ENCODE measurements at places on chromosomes 6 and 20.

DNA sequence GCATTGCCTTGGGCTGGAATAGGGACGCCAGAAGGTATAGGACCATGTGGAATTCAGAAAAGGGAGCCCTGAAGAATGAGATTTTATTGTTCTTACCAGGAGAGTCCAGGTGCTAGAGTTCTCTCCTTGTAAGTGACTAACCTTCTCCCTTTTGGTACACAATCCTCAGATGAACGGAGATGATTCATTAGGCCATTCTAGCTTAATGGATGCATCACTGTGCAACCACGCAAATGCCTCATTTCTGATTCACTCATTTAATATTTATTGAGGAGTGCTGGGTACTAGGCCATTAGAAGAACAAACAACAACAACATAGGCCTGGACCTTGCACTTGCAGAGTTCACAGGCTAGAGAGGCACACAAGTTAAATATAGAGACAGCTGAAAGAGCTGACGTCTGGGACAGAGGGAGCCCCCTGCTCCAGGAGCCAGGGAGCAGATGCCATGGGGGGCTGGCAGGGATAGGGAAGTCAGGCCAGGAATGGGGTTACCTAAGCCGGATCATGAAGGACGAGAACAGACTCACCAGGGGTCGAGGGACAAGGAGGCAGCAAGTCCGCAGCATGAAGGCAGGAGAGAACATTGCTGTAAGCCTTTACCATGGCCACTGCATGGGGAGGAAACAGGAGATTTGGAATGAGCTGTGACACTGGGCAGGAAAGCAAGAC is 179.5 kb upstream of the AKAP12 start:
- DNase-seq: no peak

- no peak for DNase-seq
These were observed 79.5 kb upstream of the TCF21 start for GRCh38 chr6:133809406-133809805.

GRCh38 chr6:166675736-166676135 is 48.7 kb upstream of the RPS6KA2 start:
- no peak for DNase-seq

- no peak for DNase-seq
These were observed 27.8 kb upstream of the CENPW start for GRCh38 chr6:126312013-126312665.

GRCh38 chr6:166460473-166461437 is 78.0 kb upstream of the MPC1 start:
- no peak for DNase-seq

DNA sequence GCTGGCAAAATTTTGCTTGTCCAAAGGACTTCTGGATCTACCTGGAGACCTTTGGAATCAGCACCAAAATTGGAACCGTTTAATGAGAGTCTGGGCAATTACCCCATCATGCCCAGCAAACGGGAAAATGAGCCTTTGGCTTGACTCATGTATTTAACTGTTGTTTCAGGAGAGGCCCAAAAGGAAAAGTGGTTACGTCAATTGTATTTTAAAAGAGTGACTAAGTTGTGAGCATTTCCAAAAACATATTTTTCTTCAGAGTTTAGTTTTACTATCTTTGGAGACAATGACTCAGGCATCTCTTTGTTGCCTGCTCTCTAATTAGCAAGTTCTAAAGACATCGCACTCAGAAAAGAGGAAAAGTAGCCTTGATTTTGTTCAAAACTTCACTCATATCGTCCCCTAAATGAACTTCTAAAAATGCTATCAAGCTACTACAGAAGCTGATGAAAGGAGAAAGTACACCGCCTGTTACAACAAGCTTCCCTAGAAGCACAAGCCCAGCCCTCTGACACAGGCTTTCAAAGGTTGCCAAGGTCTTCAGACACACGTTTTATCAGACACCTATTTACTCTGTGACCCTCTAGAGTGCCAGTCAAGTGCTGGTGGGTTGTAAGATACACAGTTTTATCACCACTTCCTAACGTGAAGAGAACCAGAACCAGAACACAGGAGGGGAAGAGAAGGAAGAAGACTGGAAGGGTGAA is 146.2 kb downstream of the TBX18 start:
- no peak for DNase-seq

DNA sequence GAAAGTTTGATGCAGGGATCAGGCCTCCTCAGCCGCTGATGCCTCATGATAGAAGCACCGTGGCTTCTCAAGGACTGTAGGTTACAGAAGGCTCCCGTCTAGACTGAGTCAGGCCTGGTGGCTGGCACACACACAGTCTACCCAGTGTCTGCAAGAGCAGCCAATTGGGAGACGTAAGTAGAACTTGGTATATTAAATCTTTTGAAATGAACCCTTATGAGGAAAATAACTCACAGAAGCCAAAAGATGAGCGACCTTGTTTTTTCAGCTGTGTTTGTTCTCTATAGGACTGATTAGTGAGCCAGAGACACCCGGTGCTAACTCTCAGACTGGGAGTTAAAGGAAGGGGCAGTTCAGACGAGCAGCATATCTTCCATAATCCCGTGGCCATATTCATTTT is 5.9 kb upstream of the PDE10A start:
- no peak for DNase-seq

GRCh38 chr20:24560571-24561491 is 91.4 kb downstream of the SYNDIG1 start:
- no peak for DNase-seq

DNA sequence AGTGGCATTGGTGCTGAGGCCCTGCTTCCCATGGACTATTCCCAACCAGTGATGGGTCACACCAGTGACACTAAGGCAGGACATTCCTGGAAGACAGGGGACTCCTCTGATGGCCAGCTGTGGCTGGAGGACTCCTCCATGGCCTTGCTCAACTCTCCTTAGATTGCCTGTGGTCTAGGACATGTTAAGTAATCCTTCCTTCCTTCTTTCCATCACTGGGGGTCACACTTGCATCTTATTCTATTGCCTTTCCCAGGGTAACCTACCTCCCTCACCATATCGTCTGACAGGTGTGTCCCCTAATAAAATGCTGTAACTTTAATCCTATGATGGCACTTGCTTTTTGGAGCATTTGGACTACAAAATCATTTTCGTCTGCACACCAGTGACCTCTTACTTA is 24.5 kb upstream of the HLA-A start:
- DNase-seq: no peak

- DNase-seq: no peak
These were observed 43.4 kb downstream of the SNRNP48 start for GRCh38 chr6:7633361-7633760.

DNA sequence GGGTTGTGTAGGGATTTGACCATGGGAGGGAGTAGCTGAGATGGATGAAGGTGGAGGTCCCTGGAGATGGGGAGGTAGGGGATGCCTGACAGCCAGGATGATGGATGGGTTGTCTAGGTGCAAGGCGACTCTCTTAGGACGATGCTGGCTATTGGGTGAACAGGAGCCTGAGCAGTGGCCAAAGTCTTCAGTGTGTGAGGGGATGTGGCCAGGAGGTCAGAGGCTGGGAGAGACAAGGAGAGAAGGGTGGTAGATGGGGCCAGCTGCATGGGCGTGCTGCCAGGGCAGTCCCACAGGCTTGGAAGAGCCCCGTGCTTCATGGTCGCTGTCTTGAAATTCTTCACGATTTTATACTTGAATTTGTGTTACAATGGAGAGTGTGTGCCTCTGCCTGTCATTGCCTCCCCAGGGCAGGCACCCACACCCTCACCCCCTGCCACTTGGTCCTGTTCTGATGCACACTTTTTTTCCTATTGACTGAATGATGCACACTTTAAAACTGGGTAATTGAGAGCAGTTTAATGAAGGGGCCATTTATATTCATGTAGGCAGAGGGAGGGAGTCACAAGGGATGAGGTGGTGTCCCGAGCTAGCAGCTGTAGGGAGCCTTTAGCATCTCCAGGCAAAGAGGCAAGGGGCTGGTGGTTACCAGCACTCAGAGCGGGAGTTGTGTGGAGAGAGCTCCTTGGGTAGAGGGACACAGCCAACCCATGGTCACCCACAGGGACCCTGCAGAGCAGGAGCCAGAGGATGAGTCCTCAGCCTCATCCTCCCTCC is 120.7 kb downstream of the DHX35 start:
- DNase-seq: no peak

DNA sequence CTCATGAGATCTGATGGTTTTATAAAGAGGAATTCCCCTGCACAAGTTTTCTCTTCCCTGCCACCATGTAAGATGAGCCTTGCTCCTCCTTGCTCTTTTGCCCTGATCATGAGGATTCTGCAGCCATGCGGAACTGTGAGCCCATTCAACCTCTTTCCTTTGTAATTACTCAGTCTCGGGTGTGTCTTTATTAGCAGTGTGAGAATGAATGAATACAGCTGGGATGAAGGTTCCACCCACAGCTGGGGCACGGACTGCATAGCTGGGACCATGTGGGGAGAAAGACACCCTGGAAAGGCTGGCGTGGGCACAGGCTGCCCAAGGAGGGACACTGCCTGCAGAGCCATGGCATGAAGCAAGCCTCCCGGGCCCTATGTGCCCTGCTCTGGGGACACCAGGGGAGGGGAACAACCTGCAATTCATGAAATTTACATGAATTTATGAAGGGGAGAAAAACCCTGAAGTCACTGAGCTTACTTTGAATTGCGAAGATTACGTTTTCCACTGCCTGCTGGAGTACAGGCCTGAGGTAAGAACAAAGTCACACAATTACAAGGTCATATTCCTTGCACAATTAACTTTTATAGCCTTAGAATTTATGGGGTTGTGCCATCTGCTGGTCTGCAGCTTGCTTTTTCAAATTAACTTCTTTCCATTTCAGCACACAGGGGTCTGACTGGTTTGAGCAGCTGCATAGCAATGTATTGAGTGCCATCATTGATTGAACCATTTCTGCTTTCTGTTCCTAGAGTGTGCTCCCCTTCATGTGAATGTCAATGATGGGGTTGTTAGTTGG is 46.2 kb downstream of the SLC22A1 start:
- DNase-seq: no peak

DNA sequence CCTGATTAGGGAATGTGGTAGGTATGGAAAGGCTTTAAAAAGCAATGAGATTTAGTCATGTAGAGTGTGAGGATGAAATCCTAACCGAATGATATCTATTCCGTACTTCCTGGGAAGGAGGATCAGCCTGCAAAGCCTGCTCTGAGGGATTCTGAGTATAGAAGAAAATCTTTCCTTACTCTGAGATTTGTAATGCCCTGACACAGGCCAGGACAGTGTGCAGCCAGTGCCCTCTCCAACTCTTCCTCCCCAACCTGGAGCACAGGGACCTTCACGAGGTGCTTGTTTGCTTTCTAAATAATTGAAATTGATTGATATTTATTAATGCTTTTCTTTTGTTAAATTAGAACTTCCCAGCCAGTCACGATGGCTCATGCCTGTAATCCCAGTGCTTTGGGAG is 131.6 kb downstream of the ADGRG6 start:
- no peak for DNase-seq

GRCh38 chr6:116557893-116558292 is 4.3 kb downstream of the CALHM4 start:
- peak; percentile 22 for DNase-seq

GRCh38 chr6:74434171-74434570 is 738.2 kb downstream of the CD109 start:
- no peak for DNase-seq

- DNase-seq: no peak
These were observed 67.7 kb upstream of the PTPN1 start for GRCh38 chr20:50442512-50442911.

- DNase-seq: no peak
These were observed 683.4 kb downstream of the RNF144B start for GRCh38 chr6:19070520-19070919.

- no peak for DNase-seq
These were observed 28.6 kb upstream of the NOTCH4 start for GRCh38 chr6:32252331-32253009.

GRCh38 chr6:36907781-36908180 is 22.0 kb downstream of the C6orf89 start:
- DNase-seq: no peak

- DNase-seq: no peak
These were observed 102.6 kb upstream of the FAM184A start for GRCh38 chr6:119181046-119181445.

- no peak for DNase-seq
These were observed 28.7 kb downstream of the SMPDL3A start for GRCh38 chr6:122817766-122818165.

DNA sequence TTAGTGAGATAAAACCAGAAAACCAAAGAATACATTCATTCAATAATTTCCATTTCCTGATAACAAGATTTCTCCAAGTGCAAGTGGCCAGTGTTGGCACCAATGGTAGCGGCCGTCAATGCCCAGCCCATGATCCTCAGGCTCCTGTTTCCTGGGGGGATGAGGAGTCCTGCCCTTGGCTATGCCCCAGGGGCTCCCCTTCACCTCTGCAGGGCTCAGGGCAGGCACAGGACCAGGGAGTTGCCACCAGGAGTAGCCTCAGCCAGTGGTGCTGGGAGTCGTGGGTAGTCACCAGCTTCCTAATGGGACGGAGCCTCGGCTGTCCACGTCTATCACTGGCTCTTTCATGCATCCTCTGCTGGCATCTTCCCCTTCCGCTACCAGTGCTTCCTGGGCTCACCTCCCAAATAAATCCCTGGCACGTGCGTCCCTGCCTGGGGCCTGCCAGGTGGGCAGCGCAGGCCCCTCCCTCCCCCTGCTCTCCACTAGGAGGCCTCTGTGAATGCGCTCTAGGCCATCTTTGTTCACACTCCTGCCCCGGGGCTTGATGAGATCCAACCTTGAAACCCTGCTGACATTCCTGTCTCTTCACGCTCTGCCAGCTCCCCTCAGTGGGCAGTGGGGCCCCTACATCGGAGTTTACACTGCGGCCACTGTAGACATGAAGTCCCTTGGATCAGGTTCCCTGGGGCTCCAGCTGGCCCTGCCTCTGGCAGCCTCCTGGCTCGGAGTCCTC is 215.7 kb downstream of the SYNDIG1 start:
- no peak for DNase-seq

DNA sequence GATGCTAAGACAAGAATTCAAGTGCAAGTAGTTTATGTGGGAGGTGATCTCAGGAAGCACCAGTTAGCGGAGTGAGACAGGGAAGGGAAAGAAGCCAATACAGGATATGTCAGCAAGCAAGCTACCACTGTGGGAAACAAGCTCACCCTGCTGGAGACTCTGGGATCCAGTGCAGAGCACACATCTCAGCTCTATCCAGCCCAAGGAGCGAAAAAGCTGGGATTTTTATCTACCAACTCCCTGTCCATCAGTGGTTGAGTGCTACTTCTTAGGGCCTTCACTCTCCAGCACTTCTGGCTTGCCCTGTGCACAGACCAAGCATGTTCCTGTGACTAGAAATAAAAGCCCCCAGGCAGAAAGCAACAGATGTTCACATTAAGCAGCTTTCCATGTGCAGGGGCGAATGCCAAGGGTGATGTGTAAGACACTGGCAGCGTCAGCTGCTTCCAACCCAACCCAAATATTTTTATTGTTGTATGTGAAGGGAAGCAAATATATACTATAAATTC is 10.8 kb upstream of the RNF24 start:
- DNase-seq: no peak

GRCh38 chr20:61599541-61599992 is 347.5 kb downstream of the CDH4 start:
- DNase-seq: no peak

GRCh38 chr20:14413835-14414234 is 76.4 kb upstream of the FLRT3 start:
- no peak for DNase-seq

- no peak for DNase-seq
These were observed 56.0 kb downstream of the MDN1 start for GRCh38 chr6:89763550-89763949.
